ENCODE measurements at places on chromosomes 6 and 20.

GRCh38 chr20:36493801-36494114, 47.6 kb upstream of the MYL9 start:
- DNase-seq = no peak

DNA sequence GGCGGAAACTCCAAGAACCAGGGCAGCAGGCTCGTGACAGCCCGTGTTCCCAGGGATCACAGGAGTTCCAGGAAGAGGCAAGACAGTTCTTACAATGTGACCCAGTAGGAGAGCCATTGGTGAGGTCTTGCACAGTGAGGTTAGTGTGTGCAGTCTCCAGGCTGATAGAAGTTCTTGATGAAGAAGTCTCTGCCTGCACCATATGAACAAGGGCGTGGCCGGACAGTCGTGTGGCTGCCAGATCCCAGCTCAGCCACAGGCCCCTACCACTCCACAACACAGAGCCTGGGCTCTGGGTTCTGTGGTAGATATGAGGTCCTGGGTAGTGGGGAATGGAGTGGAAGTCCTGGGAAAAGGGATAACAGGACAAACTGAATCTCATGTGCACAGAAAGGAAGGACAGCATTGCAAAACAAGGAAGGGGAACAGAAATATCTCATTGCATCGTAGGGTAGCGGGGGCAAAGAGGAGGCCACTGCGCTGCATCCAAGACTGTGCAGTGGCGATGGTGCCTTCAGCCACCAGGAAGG, 65.2 kb downstream of the STX11 start:
- peak; percentile 24 for DNase-seq

GRCh38 chr6:62808565-62809293, 402.5 kb upstream of the FKBP1C start:
- no peak for DNase-seq

GRCh38 chr20:50537546-50538201, 27.5 kb downstream of the PTPN1 start:
- DNase-seq = no peak

DNA sequence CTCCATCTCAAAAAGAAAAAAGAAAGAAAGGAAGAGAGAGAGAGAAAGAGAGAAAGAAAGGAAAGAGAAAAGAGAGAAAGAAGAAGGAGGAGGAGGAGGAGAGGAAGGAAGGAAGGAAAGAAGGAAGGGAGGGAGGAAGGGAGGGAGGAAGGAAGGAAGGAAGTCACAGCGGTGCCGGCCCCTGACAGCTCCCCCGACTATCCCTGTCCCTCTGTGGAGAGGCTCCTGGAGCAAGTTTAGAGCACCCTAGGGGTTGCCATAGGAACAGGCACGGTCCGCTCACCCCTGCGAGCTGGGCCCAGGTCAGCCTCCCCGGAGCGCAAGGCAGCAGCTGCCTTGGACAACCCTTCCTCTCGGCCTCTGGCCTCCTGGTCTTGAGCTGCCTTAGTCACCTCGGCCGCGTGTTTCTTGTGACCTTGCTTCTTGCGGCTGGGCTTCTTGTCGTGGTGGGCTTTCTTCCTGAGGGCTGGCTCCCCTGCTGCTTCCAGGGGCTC, 6.8 kb downstream of the BNIP5 start:
- DNase-seq = no peak

GRCh38 chr6:167573461-167574215, 248.8 kb downstream of the TTLL2 start:
- DNase-seq = no peak

DNA sequence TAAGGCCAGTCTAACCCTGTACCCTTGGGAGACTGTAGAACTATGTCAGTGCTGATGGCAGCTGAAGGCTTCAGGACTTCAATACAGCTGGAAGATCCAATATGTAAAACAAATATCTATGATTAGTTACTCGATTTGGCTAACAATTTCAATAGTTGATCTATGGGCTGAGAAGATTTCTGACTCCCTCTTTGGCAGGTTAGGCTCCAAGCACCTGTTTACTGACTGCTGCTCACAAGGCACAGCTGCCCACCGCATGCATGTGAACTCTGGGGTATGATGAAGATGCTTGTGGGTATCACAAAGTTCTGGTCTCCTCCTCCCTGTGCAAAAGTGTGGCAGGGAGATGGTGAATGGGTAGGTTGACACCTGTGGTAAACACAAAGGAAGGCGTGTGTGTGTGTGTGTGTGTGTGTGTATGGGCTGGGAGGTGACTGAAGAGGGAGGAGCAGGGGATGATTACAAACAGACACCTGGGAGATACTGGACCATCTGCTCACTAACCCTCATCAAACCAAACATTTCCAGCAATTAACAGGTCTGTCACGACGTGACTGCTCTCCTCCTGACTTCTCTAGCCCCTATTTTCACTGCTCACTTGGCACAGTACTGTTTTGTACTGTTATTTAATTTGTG, 18.1 kb downstream of the ELMO2 start:
- peak; percentile 1 for DNase-seq

- DNase-seq = no peak
These were observed 21.1 kb upstream of the NEDD9 start for GRCh38 chr6:11253594-11253993.

DNA sequence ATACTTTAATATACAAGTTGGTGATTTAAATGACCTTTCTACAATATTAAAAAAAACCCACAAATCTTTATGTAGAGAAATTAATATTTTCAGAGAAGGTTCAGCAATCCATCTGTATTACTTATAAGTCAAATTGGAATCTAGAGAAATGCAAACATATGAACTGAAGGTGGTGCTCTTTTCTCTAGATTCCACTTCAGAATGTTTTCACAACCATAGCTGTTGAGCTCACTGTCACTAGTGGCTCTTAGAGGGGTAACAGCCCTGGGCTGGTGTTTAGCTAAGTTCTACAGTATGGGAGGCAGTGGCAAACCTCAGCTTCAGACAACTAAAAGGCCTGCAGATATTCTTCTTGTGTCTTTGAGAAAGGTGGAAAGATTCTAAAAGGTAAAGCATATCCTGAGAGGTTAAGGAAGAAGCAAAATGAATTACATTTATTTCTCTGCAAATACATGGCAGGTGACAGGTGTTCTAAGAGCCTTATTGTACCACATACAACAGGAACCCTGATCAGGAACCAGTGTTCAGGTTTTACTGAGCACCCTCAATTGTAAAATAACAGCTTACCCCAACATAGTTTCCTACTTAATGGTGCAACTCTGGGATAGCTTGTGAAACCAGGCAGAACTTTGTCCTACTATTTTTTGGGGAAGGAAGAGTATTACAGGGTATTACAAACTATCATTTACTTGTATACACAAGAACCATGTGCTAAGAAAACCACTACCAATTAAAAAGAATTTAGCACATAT, 56.6 kb upstream of the SAMHD1 start:
- DNase-seq = no peak

- DNase-seq = no peak
These were observed 9.6 kb upstream of the MOXD1 start for GRCh38 chr6:132410830-132411229.

GRCh38 chr20:3545401-3545925, 74.6 kb downstream of the ATRN start:
- DNase-seq = no peak

DNA sequence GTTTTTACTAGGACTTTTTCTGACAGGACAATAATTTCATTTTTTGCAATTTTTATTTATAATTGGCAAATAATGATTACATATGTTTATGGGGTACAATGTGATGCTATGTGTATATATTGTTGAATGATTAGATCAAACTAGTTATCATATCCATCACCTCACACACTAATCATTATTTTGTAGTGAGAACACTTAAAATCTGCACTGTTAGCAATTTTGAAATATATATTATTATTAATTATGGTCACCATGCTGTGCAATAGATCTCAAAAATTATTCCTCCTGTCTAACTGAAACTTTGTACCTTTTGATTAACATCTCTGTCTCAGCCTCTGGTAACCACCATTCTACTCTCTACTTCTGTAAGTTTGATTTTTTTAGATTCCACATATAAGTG, 378.7 kb downstream of the PLCB1 start:
- no peak for DNase-seq

DNA sequence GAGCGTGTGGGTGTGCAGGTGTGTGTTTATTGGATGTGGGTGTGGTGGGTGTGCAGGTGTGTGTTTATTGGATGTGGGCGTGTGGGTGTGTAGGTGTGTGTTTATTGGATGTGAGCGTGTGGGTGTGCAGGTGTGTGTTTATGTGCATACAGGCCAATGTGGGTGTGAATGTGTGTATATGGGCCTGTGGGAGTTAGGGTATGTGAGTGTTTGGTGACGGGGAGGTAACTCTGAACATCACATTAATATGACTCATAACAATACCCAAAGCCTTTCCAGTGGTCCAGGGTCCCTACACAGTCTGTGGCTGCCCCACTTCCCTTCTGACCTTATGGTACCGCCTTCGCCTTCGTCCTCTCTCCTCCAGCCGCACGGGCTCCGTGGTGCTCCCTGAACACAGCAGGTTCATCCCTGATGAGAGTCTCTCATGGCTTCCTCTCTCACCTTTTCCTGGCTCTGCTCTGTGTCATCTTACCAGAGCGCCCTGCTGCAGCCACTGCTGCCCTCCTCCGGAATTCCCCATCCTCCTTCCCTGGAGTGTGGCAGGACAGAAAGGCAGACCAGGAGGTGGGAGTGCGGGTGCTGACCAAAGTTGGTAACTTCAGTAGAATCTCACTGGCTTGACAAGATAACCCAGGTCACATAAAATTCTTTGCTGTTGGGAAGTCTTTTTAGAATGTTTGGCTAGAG, 80.0 kb downstream of the SLC2A10 start:
- no peak for DNase-seq

DNA sequence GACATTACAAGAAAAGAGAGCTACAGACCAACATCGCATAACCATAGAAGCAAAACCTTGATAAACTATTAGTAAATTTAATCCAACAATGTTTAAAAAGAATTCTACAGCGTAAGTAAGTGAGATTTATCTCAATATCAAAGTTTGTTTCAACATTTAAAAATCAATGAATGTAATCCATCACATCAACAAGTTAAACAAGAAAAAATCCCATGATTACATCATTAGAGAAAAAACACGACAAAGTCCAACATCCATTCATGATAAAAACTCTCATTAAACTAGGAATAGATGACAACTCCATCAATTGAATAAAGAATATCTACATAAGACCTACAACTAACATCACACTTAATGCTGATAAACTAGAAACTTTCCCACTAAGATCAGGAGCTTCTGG, 239.0 kb upstream of the GGTLC1 start:
- no peak for DNase-seq

- no peak for DNase-seq
These were observed 348.3 kb downstream of the CDH26 start for GRCh38 chr20:60306551-60306950.

GRCh38 chr6:32075781-32076180, 33.4 kb downstream of the TNXB start:
- no peak for DNase-seq

DNA sequence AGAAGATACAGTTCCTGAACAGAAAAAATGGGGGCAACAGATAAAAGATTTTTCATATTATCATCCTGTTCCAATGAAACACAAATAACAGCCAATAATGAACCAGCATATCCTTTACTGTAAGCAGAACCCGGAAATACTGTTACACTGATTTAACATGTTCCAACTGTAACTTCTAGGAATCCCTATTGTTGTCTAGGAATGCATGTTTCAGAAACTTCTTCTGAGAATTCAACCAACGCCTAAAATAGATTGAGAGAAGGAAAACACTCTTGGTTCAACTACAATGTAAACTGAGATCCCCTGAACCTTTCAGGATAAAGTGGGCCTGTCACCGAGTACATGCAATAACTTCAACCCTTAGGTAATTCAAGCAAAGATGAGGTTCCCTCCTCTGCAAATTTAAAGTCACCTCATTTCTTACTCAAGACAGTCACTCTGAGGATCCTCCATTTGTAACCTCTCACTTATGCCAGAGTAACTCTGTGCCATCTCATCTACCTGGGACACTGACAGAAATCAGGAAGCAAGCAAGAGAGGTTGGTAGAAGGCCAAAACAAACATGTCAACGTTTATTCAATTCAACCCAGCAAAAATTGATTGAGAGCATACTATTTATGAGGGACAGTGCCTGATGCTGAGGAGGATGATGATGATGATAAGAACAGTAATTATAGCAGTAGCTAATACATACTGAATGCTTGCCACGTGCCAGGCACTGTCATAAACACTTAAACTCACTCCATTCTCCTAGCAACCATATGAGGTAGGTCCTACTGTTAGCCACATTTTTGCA, 14.1 kb downstream of the UBE3D start:
- no peak for DNase-seq

GRCh38 chr6:21560249-21560648, 33.3 kb upstream of the SOX4 start:
- DNase-seq = no peak

- peak; percentile 53 for DNase-seq
These were observed 1.1 kb downstream of the PTPRK start for GRCh38 chr6:128519132-128519930.

GRCh38 chr6:37244430-37245310, 12.9 kb upstream of the TBC1D22B start:
- peak; percentile 96 for DNase-seq

- no peak for DNase-seq
These were observed 154.1 kb downstream of the CD24 start for GRCh38 chr6:106820412-106820852.

- no peak for DNase-seq
These were observed 33.4 kb downstream of the TTLL9 start for GRCh38 chr20:31903627-31904386.

GRCh38 chr20:44031781-44032582, 117.3 kb downstream of the TOX2 start:
- no peak for DNase-seq

DNA sequence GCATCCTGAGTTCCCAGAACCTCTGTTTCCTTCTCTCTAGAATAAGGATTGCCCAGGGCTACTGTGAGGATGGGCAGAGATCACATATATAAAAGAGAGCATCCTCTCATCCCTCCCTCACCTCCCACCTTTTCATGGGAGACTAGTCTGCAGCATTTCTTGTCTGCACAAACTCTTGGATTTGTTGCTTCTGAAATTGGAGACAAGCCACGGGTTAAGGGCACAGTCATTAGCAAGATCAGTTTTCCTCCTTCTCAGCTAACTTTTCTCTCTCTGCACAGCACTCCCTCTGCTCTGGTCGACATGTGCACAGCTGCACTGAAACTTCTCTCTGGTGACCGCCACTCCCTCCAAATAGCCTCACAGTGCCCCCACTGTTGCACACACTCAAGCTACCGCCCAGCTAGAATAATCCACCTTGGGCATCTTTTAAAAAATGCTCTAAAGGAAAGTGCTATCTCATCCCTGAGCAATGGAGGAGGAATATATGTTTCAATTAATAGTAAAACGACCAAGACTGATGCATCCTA, 50.9 kb upstream of the DUSP22 start:
- DNase-seq = no peak

All from NCI-H446 treated with DMSO at 0.1 percent for 48 hours (cell line).